KG1 (cell line): ENCODE measurements at places on chromosomes 7 and 10.

DNA sequence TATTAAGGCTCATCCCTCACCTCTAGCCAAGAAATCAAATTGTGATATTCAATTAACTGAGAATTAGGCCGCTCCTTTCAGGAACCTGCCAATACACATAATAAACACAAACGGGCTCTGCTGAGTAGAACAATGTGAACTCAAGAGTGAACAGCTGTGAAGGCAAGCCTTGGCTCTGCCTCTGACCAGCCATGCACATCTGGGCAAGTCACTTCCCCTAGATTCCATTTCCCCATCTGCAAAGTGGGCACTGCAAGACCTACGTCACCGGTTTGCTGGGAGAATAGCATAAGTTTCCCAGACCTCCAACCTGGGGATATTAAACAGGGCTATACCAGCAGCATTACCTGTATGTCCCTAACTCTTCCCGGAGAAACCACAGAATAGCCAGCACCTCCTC lies 355.2 kb downstream of the TNS3 start:
- no peak for DNase-seq

DNA sequence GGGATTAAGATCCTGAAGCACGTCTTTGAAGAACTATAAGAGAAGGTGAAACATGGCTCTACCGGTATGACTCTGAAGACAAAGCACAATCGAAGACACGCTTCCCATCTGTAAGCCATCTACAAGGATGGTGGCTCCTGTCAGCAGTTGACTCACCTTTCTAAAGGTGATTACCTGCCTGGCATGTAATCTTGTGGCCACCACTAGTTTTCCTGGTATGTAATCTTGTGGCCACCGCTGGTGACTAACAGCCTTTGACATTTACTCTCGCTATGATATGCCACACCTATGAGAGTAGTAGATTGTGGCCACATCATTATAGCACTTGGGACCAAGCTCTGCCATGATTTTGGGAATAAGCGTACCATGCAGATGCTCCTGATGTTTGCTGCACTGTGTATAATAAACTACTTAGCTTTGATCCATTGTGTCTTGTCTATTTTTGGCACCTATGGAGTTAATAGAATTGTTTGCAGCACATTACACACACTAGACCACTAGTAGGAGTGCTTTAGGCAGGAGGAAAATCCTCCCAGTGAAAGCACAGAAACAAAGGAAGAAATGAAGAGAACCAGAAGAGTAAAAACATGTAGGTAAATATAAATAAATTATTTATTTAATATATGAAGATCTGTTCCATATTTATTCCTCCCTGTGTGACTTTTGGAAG lies 59.8 kb downstream of the VAX1 start:
- no peak for DNase-seq

DNA sequence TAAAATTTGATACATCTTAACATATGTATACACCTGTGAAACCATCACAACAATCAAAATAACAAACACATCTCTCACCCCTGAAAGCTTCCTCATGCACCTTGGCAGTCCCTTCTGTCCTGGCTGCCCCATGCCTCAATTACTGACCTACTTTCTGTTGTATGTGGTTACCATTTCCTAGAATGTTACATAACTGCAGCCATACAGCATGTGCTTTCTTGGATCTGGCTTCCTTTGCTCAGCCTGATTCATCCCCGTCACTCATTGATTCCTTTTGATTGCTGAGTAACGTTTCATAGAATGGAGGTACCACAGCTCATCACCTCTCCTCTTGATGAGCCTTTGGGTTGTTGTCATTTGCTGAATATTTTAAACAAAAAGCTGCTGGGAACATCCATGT lies 165.3 kb downstream of the CELF2 start:
- no peak for DNase-seq

DNA sequence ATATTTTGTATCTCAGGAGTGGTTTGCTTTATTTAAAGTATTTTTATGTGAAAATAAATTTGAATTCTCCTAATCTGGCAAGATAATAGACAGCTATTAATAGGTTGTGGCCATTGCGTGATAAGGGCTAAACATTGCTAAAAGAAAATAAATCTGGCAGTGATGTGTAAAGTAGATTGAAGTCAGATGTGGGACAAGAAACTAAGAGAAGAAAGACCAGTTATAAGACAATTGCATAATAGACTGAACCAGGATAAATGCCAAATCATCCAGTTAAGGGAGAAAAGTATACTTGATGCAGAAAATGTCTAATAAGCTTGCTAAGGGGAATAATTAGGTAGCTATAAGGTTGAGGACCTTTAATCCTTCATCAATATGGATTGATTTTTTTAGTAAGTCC lies 197.5 kb upstream of the CSTF2T start:
- DNase-seq, result no peak

GRCh38 chr7:41274179-41274578 lies 428.7 kb downstream of the INHBA start:
- no peak for DNase-seq

- no peak for DNase-seq
These were observed 195.7 kb downstream of the CACNA2D1 start for GRCh38 chr7:82247814-82248433.

- DNase-seq, result no peak
These were observed 80.1 kb upstream of the EMX2 start for GRCh38 chr10:117462424-117462792.

GRCh38 chr10:22801785-22802184 lies 87.4 kb upstream of the PIP4K2A start:
- DNase-seq, result no peak

DNA sequence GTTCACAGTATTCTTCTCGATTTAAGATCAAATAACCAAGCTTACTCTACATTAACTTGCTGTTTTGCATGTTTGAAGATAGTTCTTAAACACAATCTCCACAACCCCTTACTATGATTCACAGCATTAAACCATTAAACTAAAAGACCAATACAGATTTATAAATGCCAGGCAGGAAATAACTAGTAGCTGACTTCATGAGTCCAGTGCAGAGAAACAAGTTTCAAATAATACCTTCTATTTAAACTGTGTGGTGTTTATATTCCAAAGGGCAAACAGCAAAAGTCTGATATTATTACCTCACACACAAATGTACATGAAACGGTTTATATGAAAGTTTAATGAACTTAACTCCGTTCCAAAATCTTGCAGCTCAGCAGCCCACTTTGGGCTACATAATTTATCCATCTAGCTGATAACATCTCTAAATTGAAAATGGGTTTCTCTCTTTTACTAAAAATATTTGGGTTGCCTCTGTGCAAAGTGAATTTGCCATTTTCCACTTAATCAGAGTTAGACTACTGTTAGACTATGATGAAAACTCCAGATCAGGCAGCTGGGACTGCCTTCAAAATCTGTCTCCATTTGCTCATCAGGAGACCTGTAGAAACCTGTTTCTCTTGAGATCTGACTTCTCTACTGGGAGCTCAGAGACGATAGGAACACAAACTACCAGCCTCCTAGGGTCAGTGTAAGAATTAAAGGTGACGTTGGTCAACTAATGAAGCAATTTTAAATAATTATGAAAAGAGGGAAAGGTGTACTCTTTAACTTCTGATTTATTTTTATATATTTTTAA lies 287.3 kb downstream of the FZD1 start:
- DNase-seq, result no peak

- DNase-seq, result no peak
These were observed 52.9 kb upstream of the PIK3CG start for GRCh38 chr7:106812027-106812643.

GRCh38 chr10:18875477-18875876 lies 173.1 kb upstream of the MALRD1 start:
- no peak for DNase-seq

- no peak for DNase-seq
These were observed 167.2 kb downstream of the MAD1L1 start for GRCh38 chr7:2065528-2065927.

- DNase-seq, result no peak
These were observed 125.7 kb downstream of the PRPF18 start for GRCh38 chr10:13712476-13712836.

GRCh38 chr7:24343614-24344013 lies 59.6 kb downstream of the NPY start:
- DNase-seq, result no peak

DNA sequence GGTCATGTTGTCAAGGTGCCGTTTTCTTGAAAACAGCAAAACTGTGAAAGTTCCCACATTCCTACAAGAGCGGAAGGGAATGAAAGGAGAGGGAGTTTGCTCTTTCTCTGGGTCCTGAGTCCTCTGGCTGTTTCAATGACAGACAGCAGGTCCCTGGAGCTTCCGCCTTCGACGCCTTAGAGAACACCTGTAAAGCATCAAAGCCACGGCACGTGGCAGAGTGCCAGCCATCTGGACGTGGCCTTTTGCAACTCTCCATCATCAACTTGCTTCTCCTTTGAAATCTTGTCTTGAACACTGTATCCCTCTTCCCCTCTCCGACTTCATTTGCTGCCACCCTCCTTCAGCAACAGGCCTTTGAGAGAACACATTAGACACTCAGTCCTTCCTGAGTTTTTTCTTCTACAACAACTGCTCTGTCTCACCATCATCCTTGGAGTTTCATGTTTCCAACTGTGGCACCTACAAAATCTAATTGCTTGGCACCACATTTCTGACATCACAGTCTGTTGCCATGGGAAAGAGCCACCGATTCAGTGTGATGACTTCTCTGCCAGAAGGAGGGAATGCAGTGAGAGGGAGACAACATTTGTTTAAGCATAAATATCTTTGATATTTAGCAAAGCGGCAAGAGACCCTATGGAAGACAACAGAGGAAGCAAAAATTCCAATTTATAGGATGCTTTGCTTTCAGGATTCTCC lies 204.9 kb upstream of the PTER start:
- no peak for DNase-seq

DNA sequence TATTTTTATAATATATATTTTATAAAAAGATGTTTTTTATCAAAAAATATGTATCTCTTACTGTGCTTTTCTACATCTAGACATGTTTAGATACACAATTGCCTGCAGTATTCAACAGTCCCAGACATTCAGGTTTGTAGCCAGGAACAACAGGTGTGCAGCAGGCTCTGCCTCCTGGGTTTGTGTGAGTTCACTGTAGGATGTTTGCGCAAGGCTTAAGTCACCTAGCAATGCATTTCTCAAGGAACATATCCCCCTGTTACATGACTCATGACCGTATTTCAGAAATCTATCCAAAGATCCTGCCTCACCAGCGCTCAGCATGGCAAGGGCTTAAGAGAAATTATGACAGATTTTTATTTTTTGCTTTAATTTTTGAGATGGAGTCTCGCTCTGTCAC lies 41.5 kb downstream of the PITRM1 start:
- DNase-seq, result no peak
